ENCODE measurements at places on chromosomes 4 and X. TPM values are rescaled to one million over a fixed set of nuclear protein-coding genes. Genes with fewer than 3 reads are reported as not detected.

CT55 gene
- total RNA-seq = not detected

MAGEA8 gene
- not detected for total RNA-seq

XK gene
- 2.5 TPM for total RNA-seq

GAGE12F gene
- not detected for total RNA-seq

GSX2 gene
- total RNA-seq = not detected

MSMO1 gene
- 167 TPM for total RNA-seq

FHDC1 gene
- total RNA-seq = 4.5 TPM

CTAG2 gene
- total RNA-seq = not detected

PRRG3 gene
- 0.15 TPM for total RNA-seq

TMEM129 gene
- total RNA-seq = 30.4 TPM

MAP3K15 gene
- not detected for total RNA-seq

USP17L22 gene
- total RNA-seq = not detected

UGDH gene
- total RNA-seq = 55.2 TPM
